ENCODE measurements at places on chromosomes 16 and 17. TPM values are rescaled to one million over a fixed set of nuclear protein-coding genes. Genes with fewer than 3 reads are reported as not detected.

NPIPB2 gene
- 3.0 TPM for polyA plus RNA-seq

MLKL gene
- polyA plus RNA-seq: 18.7 TPM

CD300A gene
- polyA plus RNA-seq: 1.6 TPM

SALL1 gene
- 0.02 TPM for polyA plus RNA-seq

WFIKKN2 gene
- polyA plus RNA-seq: 0.02 TPM

GUCY2D gene
- 0.19 TPM for polyA plus RNA-seq

ATP2A1 gene
- 0.69 TPM for polyA plus RNA-seq

AHSP gene
- not detected for polyA plus RNA-seq

HS3ST3B1 gene
- polyA plus RNA-seq: 1.7 TPM

RHBDL1 gene
- polyA plus RNA-seq: 0.49 TPM

SLC13A5 gene
- polyA plus RNA-seq: 0.49 TPM

NGFR gene
- polyA plus RNA-seq: 2.0 TPM

ABCC3 gene
- 17.7 TPM for polyA plus RNA-seq
